ENCODE measurements at places on chromosomes 7 and 10.

DNA sequence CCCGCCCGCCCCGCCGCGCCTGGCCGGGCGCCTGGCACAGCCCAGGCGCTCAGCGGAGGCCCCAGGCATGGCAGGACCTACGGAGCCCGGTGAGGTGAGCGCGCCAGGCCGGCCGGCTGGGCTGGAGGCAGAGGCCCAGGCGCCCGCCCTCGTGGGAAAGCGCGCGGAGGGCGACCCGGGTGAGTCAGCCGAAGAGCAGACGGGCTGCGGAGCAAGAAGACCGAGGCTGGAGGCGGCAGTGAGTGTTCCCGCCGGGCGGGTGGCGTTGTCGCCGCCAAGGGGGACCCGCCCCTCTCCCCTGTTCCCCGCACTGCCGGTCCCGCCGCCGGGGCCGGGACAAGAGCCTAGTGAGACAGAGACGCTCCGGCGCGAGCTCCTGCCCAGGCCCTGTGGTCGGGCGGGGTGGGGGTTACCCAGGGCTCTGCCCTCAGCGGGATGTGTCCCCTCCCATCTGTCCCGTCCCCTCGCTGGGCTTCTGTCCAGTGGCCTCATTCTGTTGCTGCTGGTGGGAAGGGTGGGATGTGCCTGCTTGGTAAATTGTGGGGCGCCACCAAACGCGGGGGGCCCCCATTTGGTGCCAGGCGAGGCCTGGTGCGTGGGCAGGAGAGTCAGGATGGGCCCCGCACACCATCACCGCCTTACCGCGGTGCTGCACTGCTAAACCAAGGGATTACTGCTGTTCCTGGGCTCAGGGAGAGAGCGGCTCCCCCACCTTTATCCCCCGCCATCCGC, 17.0 kb upstream of the NODAL start:
- DNase-seq: no peak

DNA sequence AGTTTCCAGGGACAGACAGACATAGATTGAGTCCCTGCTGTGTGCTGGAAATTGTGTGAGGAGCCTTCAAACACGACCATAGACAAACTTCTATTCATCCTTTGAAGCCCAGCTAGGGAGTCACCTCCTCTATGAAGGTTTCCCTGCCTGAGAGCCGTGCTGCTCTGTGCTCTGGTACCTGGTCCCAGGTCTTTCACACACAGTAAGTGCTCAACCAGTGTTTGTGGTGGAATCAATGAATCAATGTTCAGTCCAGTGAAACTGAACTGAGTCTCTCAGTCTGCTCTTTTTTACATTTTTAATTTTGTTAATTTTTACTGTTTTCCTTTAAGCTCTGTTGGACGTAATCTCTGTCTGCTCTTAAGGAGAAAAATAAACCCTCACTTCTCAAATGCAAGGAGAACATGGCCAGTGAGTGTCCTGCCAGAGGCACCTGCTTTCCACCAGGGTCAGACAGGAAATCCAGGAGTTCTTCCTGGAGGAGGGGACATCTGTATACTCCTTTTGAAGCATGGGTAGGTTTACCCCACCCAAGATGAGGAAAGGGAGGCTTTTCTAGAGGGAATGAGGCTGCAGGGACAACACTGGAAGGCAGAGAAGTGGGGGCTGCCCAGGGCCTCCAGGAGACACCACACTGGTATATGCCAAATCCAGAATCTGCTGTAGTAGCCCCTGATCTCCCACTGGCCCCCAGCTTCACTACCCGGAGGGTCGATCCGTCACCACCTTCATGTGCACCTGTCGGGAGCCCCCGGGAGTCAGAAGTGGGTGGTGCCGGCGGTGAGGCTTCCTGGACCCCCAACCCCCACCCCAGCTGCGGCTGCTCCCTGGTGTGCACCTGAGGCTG, 56.3 kb downstream of the MICALL2 start:
- DNase-seq: no peak

- DNase-seq: no peak
Observed at GRCh38 chr7:118289476-118289875, 65.0 kb downstream of the ANKRD7 start.

DNA sequence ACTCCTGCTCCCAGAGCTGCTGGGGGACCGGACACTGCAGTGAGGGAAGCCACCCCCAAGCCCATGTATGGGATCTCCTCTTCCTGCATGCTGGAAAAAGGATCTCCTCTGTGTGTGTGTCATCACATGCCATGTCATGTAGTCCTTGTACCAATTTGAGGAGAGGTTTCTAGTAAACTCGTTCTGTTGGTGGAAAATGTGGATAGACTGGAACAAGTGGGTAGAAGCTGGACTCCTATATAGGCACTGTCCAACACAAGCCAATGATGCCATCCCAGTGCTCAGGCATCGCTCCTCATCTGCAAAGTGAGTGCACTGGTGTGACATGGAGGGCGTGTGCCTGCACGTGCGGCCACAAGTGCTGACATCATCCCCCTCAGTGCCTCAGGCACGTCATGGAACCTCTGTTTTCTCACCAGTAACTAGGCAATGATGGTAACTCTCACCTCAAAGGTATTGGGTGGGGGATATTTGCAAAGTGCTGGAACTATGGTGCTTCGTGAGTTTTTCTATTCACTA, 19.3 kb downstream of the MYO1G start:
- no peak for DNase-seq

DNA sequence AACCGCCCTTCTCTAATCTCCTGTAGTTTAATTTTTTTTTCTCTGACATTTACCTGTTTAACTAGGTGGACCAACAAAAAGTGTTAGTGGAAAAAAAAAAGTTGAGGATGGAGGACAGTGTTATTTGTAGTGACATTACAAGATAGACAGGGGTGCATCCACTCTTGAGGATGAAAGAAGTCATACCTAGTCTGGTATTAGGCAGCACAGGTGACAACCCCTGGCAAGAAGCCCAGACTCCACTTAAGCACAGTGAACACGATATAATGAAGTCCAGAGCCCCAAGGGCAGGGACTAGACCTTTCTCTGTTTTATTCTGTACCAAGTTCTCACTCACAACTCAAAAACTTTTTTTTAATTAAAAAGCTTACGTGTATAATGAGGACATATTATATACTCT, 268.4 kb downstream of the GPR37 start:
- DNase-seq: no peak

GRCh38 chr7:24601600-24601999, 28.3 kb downstream of the PALS2 start:
- no peak for DNase-seq

- DNase-seq: no peak
Observed at GRCh38 chr10:119667562-119668328, 16.6 kb downstream of the BAG3 start.

DNA sequence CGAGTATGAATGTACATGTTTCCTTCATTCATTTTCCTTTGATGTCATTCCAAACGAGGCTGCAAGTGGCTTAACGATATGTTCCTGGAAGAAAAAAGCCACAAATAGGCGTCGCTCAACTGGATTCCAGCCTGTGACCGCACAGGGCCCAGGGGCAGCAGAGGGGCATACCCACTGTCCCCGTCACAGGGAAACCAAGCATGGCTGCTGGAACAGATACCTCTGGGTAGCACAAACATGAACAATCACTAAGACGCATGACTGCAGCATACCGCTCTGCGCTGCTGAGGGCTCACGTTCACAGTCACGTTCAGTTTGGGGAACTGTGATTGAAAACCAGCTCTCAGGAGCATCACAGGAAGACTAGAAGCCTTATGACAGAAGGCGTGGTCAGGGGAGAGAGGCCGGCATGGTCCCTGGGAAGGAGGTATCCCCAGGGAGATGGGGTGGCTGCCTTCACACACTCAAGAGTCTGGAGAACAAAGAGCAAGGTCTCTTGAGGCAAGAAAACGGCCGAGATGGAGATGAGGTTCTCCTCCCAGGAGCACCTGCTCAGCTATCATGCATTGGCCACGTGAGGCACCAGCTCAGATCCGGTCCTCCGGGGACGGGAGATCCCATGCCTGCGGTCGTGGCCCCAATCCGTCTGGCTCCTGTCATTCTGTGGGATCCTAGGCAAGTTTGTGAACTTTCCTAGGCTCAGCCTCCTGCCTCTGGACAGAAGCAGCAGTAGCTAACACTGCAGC, 213.6 kb downstream of the DIP2C start:
- DNase-seq: no peak

GRCh38 chr10:86798025-86798424, 41.6 kb downstream of the BMPR1A start:
- no peak for DNase-seq

GRCh38 chr10:44458671-44459413, 73.9 kb upstream of the CXCL12 start:
- no peak for DNase-seq

DNA sequence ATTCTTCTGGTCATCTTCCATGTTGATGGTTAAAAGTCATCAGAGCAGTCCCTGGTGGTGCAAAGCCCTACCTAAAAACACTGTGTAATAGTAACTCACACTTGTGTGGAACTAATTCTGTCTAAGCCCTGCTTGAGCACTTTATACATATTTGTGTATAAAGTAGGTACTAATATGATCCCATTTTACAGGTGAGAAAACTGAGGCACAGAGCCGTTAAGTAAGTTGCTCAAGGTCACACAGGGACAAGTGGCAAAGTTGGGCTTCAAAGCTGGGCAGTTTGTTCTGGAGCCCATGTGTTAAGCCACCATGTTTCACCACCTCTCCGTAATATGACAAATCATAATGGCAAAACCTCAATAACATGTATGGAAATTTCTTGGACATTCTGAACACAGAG, 48.1 kb downstream of the BPGM start:
- no peak for DNase-seq

GRCh38 chr10:94889123-94889522, 49.3 kb upstream of the CYP2C9 start:
- DNase-seq: no peak
